ENCODE measurements at places on chromosomes 1 and 21. TPM values are rescaled to one million over a fixed set of nuclear protein-coding genes. Genes with fewer than 3 reads are reported as not detected.

OR6P1 gene
- polyA plus RNA-seq = not detected

GBP6 gene
- polyA plus RNA-seq = 0.59 TPM

TMEM82 gene
- polyA plus RNA-seq = not detected

ADGRB2 gene
- polyA plus RNA-seq = 0.21 TPM

C4BPA gene
- 0.82 TPM for polyA plus RNA-seq

PDXK gene
- polyA plus RNA-seq = 63.7 TPM

CAPZB gene
- 69.7 TPM for polyA plus RNA-seq

EPHA8 gene
- not detected for polyA plus RNA-seq

HPCAL4 gene
- 0.04 TPM for polyA plus RNA-seq

OR2T5 gene
- not detected for polyA plus RNA-seq

VHLL gene
- polyA plus RNA-seq = not detected

CR1L gene
- not detected for polyA plus RNA-seq

KIF21B gene
- polyA plus RNA-seq = 0.46 TPM

ASH1L gene
- 13.6 TPM for polyA plus RNA-seq

CIART gene
- 1.8 TPM for polyA plus RNA-seq

Measured in adipose tissue (tissue), 3 donors.